ENCODE measurements at places on chromosomes 5 and 9.

DNA sequence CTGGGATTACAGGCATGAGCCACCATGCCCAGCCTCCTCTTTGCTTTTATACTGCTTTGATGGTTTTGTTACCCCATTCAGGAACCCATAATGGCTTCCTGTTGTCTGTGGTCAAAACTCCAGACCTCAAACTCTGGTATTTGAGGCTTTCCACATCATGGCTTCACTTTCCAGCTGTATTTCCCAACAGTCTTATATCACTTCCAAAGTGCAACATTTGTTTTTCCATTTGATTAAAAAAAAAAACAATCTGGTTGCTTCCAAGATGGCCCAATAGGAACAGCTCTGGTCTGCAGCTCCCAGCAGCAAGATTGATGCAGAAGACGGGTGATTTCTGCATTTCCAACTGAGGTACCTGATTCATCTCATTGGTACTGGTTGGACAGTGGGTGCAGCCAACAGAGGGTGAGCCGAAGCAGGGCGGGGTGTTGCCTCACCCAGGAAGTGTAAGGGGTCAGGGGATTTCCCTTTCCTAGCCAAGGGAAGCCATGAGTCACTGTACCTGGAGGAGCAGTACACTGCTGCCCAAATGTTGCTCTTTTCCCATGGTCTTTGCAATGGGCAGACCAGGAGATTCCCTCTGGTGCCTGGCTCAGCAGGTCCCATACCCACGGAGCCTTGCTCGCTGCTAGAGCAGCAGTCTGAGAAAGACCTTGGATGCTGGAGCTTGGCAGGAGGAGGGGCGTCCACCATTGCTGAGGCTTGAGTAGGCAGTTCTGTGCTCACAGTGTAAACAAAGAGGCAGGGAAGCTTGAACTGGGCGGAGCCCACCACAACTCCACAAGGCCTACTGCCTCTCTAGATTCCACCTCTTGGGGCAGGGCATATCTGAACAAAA, 458.4 kb downstream of the KDM4C start:
- no peak for DNase-seq

GRCh38 chr5:43619911-43620310, 16.9 kb downstream of the NNT start:
- no peak for DNase-seq

DNA sequence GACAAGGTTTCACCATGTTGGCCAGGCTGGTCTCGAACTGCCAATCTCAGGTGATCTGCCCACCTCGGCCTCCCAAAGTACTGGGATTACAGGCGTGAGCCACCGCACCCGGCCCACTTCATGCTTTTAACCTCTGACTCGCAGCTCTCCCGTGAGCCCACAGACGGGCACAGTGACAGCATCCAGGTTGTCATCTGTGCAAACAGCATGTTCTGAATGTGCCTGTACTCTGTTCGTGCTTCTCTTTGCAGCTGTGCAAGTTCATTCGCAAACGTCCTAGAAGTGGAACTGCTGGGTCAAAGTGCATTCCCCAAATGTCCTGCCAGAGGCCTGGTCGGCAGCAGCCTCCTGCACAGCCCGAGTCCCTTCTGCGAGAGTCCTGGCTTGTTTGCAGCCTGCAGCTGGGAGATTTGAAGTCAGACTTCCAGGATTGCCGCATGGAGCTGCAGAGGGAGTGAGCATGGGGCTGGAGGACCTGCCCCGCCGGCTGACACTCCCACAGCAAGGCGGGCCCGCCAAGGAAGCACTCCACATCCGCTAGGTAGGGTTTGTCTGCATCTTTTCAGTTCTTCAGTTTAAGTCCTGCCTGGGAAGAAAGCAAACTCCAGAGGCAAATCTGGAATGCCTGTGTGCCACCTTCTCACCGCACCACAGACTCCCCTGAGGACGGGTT, 3.4 kb downstream of the BRD3OS start:
- DNase-seq = no peak

GRCh38 chr9:132478353-132479050, 68.5 kb downstream of the CFAP77 start:
- no peak for DNase-seq

GRCh38 chr5:111813537-111813936, 56.5 kb upstream of the NREP start:
- no peak for DNase-seq

GRCh38 chr9:29514336-29514735, 1941.1 kb upstream of the C9orf72 start:
- DNase-seq = no peak

GRCh38 chr5:39218482-39219402, 621 bp downstream of the FYB1 start:
- no peak for DNase-seq

DNA sequence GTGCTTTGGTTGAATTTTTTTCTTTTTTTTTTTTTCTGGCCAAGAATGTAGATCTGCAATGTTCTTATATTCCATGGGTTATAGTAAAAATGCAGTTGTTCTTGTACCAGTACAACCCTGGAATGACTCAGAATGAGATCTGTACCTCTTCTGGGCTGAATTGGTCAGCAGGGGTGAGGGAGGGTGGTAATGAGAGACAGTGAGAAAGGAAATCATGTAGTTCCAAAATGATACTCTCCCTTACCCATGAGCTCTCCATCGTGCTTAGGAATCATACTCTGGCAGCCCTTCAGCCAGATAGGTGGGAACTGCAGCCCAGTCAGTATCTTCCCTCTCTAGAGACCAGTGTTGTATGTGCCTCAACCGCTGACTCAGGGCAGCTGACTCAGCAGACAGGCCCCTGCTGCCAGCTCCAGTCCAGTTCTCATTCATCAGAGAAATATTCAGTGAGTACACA, 2.1 kb upstream of the GLIS3 start:
- no peak for DNase-seq

Data from esophagus squamous epithelium (tissue), 5 donors.